ENCODE measurements at places on chromosomes 2 and 18.

- peak; percentile 13 for DNase-seq
Measured at GRCh38 chr2:149787206-149787605, 199.6 kb upstream of the MMADHC start.

GRCh38 chr2:41909584-41909983 is 138.2 kb upstream of the PKDCC start:
- DNase-seq: no peak

GRCh38 chr2:215507836-215508235 is 72.0 kb upstream of the FN1 start:
- no peak for DNase-seq

DNA sequence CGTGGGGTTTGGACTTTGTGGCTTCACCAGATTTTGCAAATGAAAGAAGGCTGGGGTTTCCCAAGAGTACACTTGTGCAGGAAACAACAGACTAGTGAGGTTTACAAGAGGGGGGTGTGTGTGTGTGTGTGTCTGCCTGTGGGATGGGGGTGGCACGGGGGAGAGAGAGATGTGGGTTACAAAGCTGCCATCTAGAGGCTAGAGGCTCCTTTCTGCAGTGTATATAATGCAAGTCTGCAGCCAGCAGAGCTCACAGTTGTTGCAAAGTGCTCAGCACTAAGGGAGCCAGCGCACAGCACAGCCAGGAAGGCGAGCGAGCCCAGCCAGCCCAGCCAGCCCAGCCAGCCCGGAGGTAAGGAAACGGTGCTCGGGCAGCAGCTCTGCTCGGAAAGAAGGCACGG is at the start of gene ACKR3:
Gene ACKR3, plus strand, starts transcription at position 253 of the 401 bp plus-strand sequence. CDS start 10,641 bp downstream, outside the sequence.
- DNase-seq: peak; percentile 65

DNA sequence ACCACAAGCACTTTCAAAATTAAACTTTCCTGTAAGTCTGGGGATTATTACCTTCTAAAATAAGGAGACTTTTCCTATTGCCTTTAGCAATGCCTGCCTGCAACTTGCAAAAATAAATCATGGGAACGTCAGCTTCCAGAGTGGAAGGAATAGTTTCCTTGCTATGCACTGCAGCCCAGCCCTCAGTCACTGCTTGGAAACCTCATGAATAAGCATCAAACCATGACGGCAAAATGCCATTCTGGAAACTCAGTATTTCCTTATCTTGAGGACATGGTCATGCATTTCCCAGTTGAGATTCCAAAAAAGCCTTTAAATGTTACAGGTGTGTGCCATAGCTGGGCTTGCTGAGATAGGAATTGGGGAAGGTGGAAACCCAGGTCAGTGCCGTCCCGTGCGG is 84.2 kb upstream of the OTOS start:
- peak; percentile 58 for DNase-seq

DNA sequence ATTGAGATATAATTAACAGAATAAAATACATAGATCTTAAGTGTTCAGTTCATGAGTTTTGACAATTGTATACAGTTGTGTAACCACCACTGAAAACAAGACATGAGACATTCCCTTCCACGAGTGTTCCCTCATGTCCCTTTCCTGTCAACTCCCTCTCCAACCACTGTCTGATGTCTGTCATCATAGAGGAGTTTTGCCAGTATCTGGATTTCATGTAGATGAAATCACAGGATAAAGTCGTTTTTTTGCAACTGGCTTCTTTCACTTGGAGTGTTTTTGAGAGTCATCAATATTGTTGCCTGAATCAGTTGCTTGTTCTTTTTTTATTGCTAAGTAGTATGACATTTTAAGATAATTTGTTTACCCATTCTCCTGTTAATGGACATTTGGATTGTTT is 52.7 kb downstream of the RBMS1 start:
- DNase-seq: no peak

DNA sequence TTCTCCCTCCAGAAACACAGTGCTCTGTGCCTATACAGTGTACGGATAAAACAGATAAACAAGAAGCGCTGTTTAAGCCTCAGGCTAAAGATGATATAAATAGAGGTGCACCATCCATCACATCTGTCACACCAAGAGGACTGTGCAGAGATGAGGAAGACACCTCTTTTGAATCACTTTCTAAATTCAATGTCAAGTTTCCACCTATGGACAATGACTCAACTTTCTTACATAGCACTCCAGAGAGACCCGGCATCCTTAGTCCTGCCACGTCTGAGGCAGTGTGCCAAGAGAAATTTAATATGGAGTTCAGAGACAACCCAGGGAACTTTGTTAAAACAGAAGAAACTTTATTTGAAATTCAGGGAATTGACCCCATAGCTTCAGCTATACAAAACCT is 70.7 kb downstream of the TANK start:
- no peak for DNase-seq

DNA sequence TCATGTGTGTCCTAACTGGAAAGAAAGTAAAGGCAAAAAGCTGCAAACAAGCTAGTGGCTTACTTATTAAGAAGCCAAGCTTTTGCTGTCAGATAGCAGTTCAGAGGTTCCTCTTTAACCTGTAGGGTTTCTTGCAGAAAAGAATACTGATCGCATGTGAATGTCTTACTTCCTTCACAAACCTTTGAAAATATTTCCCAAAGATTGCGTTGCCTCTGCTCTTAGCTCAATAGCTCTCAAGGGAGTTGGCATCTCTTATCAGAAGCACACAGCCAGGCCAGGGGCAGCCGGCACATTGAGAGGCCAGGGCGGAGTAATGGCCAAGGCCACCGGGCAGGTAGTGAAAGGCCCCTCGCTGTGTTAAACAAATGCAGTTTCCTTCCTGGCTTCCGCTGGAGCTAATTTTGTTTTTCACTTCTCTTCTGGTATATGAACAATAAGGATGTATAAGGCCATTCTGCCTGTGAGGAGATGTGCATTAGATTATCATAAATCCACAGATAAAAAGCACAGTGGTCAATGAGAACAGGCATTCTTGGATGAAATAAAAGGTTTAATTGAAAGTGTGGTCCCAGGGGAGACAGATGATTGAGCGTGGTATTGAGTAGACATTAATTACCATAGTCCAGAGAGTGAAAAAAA is 542.4 kb upstream of the NRP2 start:
- DNase-seq: no peak

All from stromal cell of bone marrow (primary cell).